ENCODE measurements at places on chromosomes 1 and 21.

GRCh38 chr1:21291964-21292363, 1.7 kb upstream of the ECE1 start:
- DNase-seq = no peak

DNA sequence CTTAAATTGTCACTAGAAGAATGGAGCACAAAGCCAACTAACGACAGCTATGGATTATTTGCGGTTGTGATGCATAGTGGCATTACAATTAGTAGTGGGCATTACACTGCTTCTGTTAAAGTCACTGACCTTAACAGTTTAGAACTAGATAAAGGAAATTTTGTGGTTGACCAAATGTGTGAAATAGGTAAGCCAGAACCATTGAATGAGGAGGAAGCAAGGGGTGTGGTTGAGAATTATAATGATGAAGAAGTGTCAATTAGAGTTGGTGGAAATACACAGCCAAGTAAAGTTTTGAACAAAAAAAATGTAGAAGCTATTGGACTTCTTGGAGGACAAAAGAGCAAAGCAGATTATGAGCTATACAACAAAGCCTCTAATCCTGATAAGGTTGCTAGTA, 13.5 kb downstream of the USP1 start:
- DNase-seq = no peak

DNA sequence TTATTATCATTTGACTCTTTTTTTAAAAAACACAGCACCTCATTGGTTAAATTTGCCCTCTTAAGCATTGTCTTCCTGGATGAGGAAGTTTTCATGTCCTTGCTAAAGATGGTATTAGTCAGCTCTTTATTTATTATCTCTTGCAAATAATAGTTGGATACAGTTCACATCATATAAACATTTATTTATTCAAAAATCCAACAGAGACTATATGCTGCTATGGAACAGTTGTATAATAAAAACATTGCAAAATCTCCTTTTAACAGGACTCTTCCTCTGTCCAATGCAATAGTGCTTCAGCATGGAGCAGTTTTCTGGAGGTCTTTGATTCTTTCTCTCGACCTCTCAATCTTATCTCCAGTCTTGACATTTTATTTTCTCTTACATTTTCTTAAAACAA, 49.5 kb upstream of the VCAM1 start:
- DNase-seq = no peak

DNA sequence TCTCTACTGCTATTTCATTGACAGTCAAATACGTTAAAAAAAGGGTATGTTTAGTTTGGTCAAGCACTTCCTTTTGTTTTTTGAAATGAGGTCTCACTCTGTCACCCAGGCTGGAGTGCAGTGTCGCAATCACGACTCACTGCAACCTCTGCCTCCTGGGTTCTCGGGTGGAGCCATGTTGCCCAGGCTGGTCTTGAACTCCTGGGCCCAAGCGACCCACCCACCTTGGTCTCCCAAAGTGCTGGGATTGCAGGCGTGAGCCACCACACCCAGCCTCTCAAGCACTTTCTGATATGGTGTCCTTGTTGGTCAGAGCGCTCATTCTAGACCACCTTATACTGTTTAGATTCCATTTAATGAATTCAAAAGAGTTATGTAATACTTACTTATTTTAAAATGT, 20.9 kb upstream of the RHBDL2 start:
- no peak for DNase-seq

GRCh38 chr1:156648951-156649350, 7.0 kb downstream of the BCAN start:
- no peak for DNase-seq

DNA sequence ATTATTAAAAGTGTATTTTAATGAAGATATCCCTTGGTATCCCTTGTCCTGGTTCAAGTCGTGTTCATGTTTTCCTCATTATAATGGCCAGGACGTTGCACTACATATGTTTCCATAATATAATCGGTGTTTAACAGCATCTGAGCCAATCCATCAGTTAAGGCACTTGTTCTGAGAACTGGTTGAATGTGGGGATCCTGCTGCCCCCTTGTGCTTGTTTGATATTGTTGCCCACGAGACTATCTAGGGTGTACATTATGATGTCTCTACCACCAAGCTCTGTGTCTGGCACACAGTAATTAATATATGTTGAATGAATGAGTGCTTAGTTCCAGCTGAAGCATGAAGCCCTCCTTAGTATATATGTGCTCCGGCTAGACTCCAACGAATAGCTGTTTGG, 193.0 kb downstream of the CACNA1E start:
- DNase-seq = peak; percentile 84

DNA sequence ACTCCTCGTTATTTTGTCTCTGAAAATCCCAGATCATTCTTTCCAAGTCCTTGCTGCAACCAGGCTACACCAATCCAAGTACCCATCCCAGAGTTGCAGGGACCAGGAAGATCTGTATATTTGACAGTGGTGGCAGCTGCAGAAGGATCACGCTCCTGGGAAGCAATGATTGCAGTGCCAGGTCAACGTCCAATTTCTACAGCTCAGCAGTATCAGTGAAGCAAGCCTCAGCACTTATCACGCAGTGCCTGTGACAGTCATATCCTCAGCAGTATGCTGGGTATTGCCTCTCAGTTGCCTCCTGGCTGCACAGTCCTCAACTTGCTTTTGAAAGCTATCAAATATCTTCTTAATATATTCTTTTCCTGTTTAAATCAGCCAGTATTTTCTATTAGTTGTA, 66.7 kb downstream of the BARHL2 start:
- no peak for DNase-seq

GRCh38 chr1:201077116-201077515, 35.1 kb downstream of the CACNA1S start:
- no peak for DNase-seq

- no peak for DNase-seq
Measured at GRCh38 chr1:240515505-240515904, 96.5 kb downstream of the GREM2 start.

- DNase-seq = no peak
Measured at GRCh38 chr21:34177919-34178567, 104.7 kb downstream of the MRPS6 start.

GRCh38 chr1:234841710-234842231, 231.8 kb upstream of the IRF2BP2 start:
- no peak for DNase-seq

GRCh38 chr1:202056644-202057334, 46.4 kb downstream of the ELF3 start:
- no peak for DNase-seq

DNA sequence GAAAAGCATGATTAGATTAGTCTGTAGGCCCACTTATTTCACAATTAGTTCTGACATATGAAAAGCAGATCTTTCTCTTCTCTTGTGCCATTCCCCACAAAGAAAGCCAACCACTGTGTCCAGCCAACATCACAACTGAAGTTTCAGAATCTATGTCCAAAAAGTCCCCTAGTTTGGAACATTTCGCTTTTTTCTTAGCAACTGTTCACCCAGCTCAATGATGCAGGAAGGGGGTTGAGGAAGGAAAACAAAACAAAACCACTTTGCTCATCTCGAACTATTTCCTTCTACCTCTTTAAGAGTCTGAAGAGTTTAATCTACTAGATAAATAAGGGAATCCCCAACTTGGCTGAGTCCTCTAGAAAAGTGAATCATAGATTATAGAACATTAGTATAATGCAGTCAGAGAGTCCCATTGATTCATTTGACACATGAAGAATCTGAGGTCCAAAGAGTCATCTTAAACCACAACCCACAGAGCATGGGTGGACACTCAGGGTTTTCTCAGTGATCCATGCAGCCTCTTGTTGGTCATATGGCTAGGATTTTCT, 159.3 kb upstream of the SGIP1 start:
- DNase-seq = no peak

DNA sequence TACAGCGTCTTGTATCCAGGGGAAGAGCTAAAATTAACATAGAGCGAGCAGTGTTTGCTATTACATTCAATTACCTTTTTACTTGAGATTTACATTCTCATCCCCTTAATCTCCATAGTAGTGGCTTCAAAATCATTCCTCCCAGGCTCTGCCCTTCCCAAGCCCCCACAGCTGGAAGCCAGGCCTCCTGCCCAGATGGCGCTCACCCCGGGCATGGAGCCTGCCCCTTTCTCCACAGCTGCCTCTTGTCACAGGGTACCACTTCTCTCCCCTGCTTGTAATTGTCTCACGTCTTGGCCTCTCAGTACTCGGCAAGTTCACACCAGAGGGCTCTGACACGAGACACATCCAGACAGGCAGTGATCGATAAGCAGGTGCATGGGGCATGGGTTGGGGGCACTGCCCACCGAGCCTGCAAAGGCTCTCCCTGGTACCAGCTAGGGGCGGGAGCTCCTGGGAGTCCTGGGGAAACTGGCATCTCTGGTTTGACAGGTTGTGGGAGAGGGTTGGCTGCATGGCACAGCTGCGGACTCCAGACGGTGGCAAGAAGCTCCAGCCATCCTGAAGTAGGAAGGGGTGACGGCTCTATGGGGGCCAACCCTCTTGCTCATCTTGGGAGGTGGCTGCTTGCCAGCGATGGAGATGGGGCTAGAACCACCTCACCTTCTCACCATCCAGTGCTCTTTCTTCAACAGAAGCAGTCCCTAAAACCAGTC, 20.1 kb downstream of the CASZ1 start:
- DNase-seq = no peak

DNA sequence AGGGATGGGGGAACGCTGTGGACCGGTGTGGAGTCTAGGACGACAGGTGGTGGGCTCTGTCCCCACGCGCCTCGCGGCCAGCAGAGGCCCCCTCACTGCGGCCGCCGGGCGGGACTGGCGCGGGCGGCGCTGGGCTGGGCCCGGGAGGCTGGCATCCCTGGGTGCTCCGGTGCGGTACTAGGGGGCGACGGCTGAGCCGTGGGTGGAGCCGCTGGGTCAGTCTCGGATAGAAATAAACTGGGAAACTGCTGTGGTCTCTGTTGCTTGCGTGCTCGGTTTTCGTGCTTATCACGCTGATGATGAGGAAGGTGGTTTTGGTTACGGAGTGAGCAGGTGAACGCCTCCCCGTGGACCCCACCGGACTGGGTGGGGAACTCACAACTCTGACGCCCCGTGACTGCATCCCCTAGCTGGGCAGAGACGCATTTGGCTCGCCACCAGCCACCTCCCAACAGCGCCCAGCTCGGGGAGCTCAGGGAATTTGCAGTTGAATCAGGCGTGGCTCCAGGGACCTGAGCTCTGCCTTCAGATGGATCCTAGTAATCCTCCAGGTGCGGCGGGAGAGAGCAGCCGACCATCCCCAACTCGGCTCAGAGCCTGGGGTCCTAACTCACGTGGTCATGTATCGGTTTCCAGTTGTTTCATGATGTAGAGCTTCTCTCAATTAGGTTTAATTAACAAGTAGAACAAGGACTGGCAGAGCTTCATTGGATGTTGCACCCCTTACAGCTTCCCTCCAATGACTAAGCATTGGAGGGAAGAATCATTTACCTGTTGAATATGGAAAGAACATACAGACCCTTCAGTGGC, 32.1 kb downstream of the HSD17B7 start:
- peak; percentile 32 for DNase-seq

DNA sequence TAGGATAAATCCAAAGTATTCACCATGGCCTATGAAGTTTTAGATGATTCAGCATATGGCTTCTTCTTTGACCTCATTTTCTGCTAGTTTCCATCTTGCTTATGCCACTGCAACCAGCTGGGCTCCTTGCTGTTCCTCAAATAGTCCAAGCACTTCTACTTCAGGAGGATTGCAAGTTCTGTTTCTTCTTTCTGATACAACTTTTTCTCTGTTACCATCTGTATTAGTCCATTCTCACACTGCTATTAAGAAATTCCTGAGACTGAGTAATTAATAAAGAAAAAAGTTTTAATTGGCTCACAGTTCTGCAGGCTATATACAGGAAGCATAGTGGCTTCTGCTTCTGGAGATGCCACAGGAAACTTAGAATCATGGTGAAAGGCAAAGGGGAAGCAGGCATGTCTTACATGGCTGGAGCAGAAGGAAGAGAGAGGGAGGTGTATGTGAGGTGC, 20.3 kb downstream of the PTGS2 start:
- no peak for DNase-seq

DNA sequence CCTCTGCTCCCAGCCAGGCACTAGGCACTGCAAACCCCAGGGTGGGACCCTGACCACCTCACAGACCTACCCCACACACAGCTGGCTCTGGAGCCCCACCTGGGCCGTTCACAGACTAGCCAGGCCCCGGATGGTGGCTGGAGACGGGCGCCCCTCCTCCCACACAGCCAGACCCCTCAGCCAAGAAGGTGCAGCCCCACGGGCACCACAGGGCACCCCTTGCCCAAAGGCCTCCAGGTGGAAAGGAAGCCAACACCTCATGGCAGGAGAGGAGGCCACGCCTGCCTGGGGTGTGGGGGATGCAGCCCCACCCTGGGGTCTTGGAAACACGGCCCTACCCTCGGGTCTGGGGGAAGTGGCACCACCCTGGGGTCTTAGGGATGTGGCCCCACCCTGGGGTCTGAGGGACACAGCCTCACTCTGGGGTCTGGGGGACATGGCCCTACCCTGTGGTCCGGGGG, 44.6 kb downstream of the WNT9A start:
- DNase-seq = no peak

GRCh38 chr1:244941121-244941520, 76.8 kb upstream of the HNRNPU start:
- no peak for DNase-seq

GRCh38 chr21:33395891-33396331, 7.3 kb upstream of the IFNGR2 start:
- DNase-seq = no peak

DNA sequence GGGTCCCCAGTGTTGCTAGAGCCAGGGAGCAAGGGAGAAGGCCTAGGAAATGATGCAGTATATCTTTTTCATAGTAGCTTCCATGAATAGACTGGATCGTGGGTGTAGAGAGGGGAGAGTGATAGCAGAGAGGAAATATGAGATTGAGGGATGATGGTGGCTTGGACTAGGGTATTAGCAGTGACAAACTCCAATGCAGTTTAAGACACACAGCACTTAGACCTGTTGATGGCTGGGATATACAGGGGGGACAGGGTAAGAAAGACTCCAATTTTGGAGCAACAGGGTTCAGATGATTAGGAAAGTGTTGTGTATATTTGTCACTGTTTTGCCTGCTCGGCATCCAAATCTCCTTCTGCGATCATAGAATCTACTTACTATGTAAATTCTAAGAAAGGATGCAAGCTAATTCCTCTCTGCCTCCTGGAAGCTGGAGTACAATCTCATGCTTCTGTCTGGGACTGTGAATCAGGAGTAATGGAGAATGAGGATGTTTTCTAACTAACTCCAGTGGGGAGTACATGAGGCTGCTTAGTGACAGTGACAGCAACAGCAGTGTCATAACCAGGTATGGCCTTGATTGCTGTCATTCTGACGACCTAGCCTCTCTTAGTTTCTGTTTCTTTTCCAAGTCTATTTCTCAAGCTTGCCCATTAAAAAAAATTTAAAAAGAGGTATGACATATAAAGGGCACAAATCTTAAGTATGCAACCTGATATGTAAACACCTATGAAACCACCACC, 47.5 kb downstream of the SYDE2 start:
- DNase-seq = no peak

- no peak for DNase-seq
Measured at GRCh38 chr1:9093581-9093980, 24.1 kb upstream of the SLC2A5 start.

GRCh38 chr1:211517006-211517405, 25.0 kb upstream of the RD3 start:
- no peak for DNase-seq
